ENCODE measurements at places on chromosomes 1 and 21. TPM values are rescaled to one million over a fixed set of nuclear protein-coding genes. Genes with fewer than 3 reads are reported as not detected.

DNA sequence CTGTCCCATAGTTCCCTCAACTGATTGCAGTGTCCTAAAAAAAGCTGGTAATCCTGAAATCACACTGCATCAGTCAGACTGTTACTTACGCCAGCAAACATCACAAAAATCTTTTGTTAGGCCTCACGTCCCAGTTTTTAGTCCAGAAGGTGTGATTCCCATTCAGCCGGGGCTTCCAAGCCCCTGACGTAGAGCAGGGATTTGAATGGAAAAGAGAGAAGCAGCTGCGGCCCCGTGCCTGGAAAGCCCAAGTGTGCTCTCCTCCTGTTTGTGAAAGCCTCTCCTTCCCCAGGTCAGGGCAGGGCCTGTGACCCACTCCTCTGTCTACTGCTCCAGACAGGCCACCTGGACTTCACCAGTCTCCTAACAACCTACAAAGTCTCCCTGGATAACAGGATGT lies 20.7 kb downstream of the KCNA10 start:
- no peak for DNase-seq

DNA sequence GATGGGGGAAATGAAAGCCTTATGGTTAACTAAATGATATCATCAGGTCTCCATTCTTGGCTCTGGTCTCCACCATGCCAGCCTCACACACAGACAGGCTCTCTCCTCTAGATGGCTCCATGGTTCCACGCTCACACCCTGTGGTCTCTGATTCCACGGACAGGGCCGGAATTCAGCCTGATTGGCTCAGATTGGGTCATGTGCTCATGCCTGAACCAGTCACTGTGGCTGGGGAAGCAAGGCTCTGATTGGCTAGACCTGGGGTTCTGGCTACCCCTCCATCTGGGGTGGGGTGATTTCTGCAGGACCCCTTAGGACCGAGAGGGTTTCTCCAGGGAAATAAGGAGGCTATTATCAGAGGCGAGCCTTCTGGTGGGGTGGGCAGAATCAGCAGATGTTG lies 277.0 kb downstream of the PTPRU start:
- DNase-seq = no peak

GRCh38 chr1:60560701-60561100 lies 487.1 kb upstream of the C1orf87 start:
- no peak for DNase-seq

DNA sequence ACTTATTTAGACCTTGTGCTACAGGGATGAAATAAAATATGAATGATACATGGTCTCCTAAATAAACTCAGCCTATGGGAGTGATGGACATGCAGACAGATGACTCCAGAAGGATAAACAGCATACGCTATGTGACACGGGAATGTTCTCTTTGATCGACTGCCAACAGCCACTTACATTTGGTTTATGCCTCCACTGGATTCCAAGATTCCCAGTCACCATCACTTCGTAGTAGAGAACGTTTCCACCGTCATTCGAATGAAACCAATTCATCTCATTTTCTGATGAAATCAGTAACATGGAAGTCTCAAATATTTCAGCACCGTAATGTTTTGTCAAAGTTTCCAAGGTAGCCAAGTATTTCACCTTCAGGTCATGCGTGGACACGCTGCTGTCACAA lies 99.7 kb downstream of the JAK1 start:
- no peak for DNase-seq

LRRC42 gene
- polyA plus RNA-seq = 20.5 TPM

GRCh38 chr1:238343852-238344251 lies 453.1 kb upstream of the ZP4 start:
- DNase-seq = no peak

- peak; percentile 16 for DNase-seq
These were observed 33.3 kb upstream of the TENT5C start for GRCh38 chr1:117572546-117572945.

GRCh38 chr1:15336866-15337265 lies 72.8 kb upstream of the EFHD2 start:
- DNase-seq = no peak

DNA sequence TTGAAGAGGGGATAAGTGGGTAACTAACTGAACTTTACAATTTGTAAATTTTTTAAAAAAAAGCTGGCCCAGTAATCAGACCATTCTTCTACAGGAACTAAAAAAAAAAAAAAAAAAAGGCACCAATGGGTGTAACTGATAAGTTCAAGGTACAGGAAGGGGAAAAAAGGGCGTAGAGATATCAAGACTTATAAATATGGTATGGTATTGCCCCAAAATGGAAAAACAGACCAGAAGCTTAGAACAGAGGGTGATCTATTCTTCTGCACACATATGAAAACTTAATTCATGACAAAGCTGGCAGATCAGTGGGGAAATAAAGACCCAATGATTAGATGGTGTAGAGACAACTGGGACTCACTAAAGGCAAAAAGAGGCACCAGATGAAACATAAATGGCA lies 58.9 kb downstream of the LHX4 start:
- DNase-seq = no peak

DNA sequence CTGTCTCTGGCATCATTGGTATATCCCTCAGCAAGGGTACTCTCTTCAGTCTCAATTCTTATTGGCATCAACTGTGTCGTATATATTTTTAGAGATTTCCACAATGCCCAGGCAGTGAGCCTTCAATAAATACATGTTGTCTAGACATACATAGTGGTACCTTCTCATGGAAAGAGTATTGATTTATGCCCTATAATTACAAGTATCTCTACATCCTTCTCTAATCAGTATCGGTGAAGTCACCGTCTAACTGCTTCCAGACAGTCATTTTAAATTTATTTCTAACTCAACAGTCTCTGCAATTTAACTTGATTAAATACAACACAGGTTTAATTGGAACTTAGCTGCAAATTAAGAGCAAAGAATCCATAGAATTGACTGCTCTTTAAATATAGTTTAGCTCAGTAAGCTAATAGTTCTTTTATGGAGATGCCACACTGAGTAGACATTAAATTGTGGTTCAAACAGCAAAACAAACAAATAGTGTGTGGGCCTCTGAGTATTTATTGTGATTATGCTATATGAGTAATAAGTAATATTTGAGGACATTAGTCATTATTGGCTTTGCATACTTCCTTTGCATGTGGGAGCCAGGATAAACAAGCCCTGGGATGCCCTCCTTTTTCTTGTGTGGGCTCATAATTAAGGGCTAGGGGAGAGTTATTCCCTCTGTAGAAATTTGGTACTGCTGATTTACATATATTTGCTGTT lies 126.9 kb upstream of the DUSP10 start:
- DNase-seq = no peak

DNA sequence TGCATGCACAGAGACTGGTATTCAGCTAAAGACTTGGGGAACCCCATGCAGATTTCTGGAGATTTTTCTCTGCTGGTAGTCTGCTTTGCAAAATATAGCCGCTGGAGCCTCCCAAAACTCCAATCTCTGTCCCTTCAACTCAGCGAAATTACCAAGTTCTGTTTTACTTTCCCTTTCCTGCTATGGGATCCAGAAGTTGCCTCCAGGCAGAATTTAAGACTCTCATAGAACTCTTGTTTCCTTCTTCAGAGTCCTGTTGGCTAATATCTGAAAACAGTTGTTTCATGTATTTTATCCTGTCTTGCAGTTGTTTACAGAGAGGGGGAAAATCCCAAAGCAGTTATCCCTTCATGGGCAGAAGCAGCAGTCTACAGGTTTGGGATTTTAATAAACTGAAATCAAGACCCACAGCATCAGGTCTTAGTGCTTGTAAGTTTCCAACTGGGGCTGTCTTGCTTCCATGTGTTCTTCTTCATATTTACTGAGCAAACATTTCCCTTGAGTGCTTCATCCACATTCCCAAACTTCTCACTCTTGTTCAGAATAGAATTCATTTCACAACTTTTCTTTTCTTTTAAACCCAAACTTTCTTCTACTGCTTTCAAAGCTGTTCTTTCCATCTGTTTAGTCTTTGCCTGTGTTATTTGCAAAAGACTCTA lies 221.3 kb upstream of the DMRTA2 start:
- no peak for DNase-seq

DNA sequence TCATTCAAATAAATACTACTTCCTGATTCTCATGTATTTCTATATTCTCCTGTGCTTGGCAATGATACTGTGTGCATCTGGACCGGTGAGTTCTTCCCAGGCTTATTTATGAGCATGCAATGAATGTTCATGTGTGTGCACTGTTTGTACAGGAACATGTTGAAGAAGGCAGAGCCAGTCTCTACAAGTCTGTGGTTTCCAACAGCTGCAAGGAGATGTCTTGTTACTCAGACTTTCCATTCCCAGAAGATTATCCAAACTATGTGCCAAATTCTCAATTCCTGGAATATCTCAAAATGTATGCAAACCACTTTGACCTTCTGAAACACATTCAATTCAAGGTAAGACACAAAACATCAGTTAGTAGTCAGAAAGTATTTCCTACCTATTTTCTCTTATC lies 19.1 kb downstream of the FMO1 start:
- no peak for DNase-seq

TAS1R1 gene
- not detected for polyA plus RNA-seq
